ENCODE measurements at places on chromosomes 16 and 17.

DNA sequence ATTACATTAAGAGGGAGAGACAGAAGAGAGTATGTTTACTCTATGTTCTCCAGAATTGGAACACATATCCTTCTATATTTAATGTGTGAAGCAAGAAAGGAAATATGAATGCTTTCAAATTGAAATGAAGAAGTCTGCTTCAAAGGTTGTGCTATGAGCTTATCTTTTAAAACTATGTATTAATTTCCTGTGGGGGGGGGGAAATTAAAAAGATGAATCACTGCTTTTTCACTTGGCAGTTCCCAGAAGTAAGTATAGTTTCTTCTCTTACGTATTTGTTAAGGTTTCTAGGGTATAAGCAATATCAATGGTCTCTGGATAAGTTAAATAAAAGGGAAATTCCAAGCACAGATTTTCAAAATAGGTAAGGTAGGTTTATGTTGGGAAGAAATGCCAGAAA, 7.0 kb downstream of the TERF2 start:
- no peak for DNase-seq

- DNase-seq = no peak
Measured at GRCh38 chr17:44801880-44802279, 28.2 kb downstream of the GJC1 start.

DNA sequence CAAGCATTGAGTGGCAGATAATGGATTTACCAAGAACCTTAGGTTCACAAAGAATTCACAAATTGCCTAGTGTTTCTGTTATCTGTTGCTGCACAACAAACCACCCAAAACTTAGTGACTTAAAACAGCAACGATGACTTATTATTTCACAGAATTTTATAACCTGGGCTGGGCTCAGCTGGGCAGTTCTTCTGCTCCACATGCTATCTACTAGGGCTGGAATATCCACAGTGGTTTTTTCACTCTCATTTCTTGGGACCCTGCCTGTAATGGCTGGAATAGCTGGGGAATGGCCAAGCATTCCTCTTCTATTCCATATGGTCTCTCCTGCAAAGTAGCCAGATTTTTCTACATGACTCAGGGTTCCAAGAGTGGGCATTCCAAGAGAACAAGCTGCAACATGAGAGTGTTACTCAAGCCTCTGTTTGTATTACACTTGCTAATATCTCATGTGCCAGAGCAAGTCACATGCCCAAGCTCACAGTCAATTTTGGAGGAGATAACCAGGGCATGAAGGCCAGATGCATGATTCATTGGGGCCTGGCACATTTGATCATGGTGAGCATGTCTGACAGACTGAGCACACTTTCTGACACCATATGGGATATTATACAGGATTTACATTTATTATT, 4.9 kb upstream of the PSMD7 start:
- no peak for DNase-seq

DNA sequence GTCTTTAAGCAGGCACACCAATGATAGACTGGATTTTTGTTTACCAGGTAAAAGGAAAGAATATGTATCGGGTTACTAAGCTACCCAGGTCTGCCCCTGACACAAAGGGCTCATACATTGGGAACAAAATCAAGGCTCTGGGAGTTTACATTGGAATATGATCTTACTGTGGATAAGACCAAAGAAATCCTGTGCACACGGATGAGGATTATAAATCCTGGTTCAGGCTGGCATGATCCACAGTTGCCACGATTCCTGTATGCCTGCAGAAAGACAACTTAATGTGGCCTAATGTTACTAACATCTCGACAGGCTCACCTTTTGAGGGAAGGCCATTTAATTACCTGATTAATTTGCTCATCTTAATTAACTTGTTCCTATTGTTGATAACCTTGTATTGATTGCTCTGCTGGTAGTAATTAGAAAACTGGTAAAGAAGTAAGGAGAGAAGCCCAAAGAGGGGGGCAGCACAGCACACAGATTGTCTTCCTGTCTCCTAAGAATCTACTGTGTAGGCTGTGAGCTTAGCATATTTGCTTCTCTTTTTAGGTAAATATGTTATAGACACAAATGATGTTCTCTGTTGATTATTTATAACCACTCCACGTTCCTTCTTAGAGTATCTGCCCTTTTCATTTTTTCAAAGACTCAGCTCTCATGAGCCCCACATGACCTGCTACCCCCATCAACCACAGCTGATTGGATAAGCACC, 51.0 kb upstream of the TOX3 start:
- no peak for DNase-seq

GRCh38 chr17:54435966-54436365, 464.7 kb upstream of the TOM1L1 start:
- no peak for DNase-seq

- no peak for DNase-seq
Measured at GRCh38 chr17:45110676-45111611, 21.4 kb downstream of the PLCD3 start.

DNA sequence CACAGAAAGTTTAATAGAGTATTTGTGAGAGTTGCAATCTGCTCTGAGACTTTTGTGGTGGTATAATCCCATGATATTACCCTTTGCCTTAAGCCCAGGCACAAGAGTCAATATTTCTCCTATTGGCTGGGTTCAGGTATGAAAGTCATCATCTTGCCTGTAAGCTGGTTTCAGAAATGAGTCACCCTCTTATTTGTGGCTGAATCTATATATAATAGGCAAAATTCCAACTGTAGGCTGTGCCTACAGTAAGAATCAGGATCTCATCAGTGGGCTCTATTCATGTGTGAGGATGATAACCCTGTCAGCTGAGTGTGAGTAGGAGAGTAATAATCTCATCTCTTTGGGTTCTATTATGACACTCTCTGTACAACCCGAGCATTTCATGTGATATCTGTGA, 2103.1 kb downstream of the TP53TG3F start:
- no peak for DNase-seq

GRCh38 chr17:29593591-29594518, 923 bp downstream of the ANKRD13B start:
- DNase-seq = peak; percentile 37

- no peak for DNase-seq
Measured at GRCh38 chr17:9668517-9668916, 23.2 kb downstream of the USP43 start.

DNA sequence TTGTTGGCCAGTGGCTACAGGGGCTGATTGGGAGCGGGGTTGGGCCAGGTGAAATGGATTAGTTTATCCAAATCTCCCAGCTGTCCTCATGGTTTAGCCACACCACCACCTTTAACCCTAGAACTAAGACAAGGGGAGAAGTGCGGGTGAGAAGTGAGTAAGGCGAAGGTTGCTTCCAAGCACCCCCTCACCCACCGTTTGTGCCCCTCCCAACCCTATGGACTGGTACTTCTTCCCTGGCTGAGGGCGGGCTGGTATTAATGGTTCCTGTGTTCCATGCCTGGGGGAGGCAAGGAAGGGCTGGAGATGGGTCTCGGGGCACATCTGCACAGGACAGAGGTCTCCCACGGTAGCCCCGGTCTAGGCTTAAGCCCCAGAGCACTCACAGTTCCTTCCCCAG, 25.1 kb downstream of the NT5M start:
- DNase-seq = no peak

DNA sequence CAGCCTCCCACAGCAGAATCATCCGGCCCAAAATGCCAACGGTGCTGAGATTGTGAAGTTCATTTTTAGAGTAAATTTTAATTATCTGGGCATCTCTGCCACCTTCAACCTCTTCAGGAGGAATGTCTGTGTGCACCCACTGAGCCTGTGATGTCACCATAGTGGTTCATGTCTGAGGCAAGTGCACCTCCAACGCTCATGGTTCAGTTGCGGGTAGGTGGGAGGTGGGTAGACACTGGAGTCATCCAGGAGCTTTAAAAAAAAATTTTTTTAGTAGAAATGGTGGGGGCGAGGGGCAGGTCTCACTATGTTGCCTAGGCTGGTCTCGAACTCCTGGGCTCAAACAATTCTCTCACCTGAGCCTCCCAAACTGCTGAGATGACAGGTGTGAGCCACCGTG, 1.9 kb downstream of the FLYWCH1 start:
- no peak for DNase-seq

DNA sequence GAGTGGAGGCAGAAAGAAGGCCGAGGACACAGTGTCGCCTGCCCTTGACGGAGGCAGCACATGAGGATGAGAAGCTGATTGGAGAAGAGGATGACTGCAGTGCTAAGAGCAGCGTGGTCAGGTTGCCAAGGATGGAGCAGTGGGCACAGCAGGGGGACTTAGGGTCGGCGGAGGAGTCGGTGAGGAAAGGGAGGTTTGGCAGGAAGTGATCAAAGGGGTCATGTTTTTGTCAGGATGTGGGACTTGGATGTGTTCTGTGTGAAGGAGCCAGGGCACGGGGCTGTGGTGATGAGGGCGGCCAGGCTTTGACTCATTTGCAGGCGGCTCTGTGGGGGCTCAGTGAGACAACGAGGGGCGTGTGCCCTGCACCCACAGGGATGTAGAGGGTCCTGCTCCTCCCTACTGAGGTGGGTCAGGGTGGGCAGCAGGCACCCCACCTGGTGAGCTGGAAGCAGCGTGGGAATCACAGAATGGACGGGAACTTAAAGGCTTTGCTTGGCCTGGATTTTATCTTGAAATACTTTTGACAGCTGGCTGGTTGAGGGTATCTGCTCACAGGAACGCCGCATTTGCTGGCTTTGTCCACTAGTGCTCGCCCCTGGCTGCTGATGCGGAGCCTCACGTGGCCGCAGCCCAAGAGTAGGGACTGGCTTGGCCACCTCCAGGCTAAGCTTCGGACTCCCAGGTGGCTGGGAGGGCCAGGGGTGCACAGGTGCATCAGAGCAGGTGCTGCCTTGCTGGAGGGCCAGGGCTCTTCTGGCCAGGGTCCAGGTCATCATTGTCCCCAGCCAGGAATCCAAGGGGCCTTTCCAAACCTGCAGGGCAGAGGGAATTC, 6.0 kb downstream of the MPG start:
- DNase-seq = no peak

GRCh38 chr16:68401871-68402747, 46.2 kb downstream of the SMPD3 start:
- DNase-seq = no peak

DNA sequence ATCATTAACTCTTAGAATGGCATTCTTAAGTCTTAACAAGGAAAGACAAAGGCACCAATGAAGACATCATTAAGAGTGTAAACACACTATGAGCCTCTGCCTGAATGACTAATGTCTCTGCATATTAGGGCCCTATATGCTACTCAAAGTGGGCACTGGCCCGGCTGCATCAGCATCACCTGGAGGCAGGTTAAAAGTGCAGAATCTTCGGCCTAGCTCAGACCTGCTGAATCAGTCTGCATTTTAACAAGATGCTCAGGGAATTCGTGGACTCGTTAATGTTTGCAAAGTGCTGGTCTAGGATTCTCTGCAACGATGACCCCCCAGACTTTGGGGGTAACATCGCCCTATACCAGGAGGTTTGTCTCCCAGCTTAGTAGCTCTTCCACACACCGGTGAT, 6.7 kb downstream of the MPP3 start:
- DNase-seq = no peak

GRCh38 chr16:52411011-52411410, 135.9 kb downstream of the TOX3 start:
- no peak for DNase-seq

DNA sequence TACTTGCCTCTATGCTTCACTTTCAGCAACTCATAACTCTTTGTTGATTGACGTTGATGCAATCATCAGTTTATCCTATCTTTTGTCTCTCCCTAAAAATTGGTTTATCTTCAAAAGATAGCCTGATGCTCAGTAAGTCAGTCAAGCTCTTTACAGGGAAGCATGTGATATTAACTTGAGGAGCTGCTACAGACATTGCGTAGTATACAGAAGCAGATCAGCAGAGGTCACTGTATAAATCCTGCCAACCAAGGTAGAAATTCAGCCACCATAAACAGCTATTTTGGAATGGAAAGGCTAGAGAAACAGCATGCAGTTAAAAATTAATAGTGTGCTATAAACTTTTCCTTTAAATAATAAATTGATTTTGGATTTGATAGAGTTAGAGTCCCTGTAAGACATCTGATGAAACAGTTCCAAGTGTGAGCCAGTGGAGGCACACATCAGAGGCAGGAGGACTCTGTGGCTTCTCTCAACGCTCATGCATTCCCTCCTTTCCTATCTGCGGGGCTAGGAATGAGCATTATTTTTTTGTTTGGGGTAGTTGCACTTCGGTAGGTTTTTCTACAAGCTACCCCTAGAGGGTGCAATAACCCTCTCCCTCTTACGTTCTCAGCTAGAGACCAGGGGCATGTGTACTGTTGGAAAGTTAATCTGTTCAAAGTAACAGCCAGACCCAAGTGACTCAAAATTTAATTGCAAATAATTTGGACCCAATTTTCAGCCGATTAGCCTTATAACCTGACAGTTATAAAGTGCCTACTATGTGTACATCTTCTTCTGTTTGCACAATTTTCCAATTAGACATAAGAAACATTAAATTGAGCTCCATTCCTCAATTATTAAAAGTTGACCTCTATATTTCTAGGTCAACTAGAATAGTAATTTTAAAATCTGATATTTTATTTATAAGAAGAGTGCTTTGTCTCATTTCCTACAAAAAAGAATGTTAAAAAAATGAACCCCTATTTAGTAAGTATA, 647.7 kb upstream of the SOX9 start:
- DNase-seq = peak; percentile 42

Measured in GM13977 (cell line).